ENCODE measurements at places on chromosomes 3 and 15.

- no peak for DNase-seq
Observed at GRCh38 chr3:146501752-146502151, 32.4 kb upstream of the PLSCR2 start.

- DNase-seq = no peak
Observed at GRCh38 chr15:99918072-99918471, 184.8 kb upstream of the LYSMD4 start.

- peak; percentile 66 for DNase-seq
Observed at GRCh38 chr3:100210772-100211135, 50.0 kb upstream of the TBC1D23 start.

DNA sequence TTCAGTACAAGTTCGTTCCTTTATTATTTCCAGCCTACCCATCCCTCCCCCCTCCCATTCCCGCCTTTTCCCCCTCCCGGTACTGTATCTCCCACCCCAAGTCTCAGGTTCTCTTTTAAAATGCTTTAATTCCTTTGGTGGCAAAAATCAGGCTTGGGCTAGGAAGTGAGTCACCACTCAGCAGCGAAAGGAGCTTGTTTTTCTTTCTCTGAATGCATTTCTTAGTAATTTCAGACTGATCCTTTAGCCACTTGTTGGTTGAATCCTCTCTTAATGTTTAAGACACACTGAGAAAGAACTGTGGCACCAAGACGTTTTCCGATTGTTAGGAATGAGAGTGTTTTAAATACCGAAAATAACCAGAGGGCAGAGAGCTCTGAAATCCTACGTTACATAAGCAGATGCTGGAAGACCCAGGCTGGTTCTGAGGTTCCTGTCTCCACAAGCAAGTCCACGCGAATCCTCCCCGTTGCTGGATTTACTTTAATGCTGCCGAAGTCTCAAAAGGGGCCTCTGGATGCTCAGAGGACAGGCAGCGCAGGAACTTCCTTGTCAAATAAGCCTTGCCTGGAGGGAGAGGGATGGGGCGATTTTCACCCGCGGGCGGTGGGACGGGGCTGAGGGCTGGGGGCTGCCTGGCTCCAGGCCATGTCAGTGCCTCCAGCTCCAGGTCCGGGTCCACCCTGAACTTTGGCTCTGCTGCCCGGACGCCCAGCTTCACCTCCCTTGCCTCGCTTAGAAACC lies 854 bp upstream of the COL8A1 start:
- DNase-seq = no peak

DNA sequence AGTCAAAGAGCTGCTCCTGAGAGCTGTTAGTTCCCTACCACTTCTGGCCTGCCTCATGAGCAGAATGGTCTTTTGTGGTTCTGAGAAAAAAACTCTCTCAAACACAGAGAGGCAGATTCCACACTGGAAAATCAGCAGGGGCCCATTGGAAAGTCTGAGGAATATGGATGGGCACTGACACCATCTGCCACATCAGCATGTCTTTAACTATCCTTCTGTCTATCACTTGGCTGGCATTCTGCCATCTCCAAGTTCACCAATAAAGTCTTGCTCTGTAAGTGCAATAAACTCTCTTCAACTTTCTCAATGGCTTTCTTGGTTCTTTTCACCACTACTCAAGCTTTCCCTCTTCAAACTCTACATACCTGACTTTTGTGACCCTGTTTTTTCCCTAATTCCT lies 101.3 kb upstream of the GALNT15 start:
- no peak for DNase-seq

GRCh38 chr3:98013411-98014267 lies 21.5 kb downstream of the GABRR3 start:
- no peak for DNase-seq

DNA sequence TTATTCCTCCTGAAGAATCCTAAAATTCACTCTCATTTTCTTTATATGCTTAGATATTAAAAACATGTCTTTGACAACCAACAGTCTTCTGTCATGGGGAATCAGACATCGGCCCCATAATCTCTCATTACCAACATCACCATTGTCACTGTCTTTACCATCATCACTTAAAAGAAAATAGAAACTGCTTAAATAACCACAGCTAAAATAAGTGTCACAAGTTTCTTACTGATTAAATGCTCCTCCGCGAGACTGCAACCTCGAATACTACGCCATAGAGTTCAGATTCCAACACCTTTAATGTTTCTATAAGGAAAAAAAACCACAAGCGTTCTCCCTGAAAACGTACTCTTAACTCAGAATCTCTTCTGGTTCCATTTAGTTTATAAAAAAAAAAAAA lies 977.5 kb upstream of the CFAP20DC start:
- DNase-seq = no peak
